H1 (cell line): ENCODE measurements at places on chromosomes 1 and 21. TPM values are rescaled to one million over a fixed set of nuclear protein-coding genes. Genes with fewer than 3 reads are reported as not detected.

REG4 gene
- not detected in 2 replicates for total RNA-seq

KRTAP7-1 gene
- not detected in 2 replicates for total RNA-seq

GPR52 gene
- total RNA-seq, result 0.63 TPM in 1 of 2 replicates, not detected in the other

BSND gene
- 0.40 and 0.43 TPM in 2 replicates for total RNA-seq

MAN1A2 gene
- 18.8 and 19.1 TPM in 2 replicates for total RNA-seq

- no peaks in the 10 kb centered on the region for H3K36me3 ChIP-seq
- H3K27me3 ChIP-seq, result no peaks in the 10 kb centered on the region
- peaks cover 3% of the 10 kb centered on the region; the same call in 1 of the 2 replicates for H3K4me1 ChIP-seq
- no peak for DNase-seq
- no peak overlapping the region for H3K4me3 ChIP-seq
These were observed 11.4 kb downstream of the UBASH3A start for GRCh38 chr21:42414928-42415769.

- no peak for DNase-seq
- no peak overlapping the region for H3K27ac ChIP-seq
- H3K36me3 ChIP-seq, result no peaks in the 10 kb centered on the region
- H3K27me3 ChIP-seq, result no peaks in the 10 kb centered on the region
These were observed 26.0 kb downstream of the ROR1 start for GRCh38 chr1:63799820-63800219.

DNA sequence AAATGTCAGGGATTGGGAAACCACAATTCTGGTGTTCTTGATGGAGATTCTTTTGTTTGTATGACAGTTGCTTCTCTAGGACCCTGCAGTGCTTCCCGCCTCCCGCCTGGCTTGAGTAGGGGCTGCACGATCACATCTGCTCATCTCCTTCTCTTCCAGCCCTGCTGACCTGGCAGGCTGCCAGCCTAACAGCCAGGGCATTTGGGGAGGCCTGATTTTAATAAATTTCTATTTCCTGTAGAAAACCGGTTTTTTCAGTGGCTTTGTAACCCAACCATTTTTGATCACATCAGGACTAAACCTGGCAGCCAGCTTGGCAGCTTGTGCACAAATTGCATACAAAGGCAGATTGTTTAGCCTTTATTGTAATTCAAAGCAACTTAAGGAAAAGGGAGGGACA is 78.9 kb downstream of the UBE2U start:
- H3K4me3 ChIP-seq, result no peak overlapping the region
- no peak overlapping the region for H3K27ac ChIP-seq
- H3K36me3 ChIP-seq, result no peaks in the 10 kb centered on the region
- H3K27me3 ChIP-seq, result no peaks in the 10 kb centered on the region

- no peaks in the 10 kb centered on the region for H3K36me3 ChIP-seq
- no peak for DNase-seq
These were observed 243.2 kb downstream of the PTBP2 start for GRCh38 chr1:96964761-96965160.

GRCh38 chr1:170864238-170864637 is 71.1 kb upstream of the MROH9 start:
- no peaks in the 10 kb centered on the region for H3K36me3 ChIP-seq
- no peak overlapping the region for H3K4me3 ChIP-seq
- no peaks in the 10 kb centered on the region for H3K4me1 ChIP-seq
- no peaks in the 10 kb centered on the region for H3K27me3 ChIP-seq
- DNase-seq, result no peak

DNA sequence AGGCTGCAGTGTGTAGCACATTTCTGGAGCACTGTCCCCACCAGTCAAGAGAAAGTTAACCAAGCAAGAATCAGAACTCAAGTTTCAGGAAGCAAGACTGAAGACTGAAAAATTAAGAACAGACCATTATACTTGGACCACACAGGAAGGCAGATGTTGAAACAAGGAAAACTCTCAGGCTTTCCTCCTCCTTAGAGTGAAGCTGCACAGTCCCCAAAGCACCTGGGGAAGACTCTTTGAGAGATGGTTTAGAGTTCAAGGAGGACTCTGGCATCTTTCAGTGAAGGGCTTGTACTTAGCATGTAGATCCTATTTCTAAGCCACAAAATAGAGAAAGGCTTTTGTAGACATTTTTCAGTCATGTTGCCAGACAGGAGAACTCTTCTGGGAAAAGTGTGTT is 113.7 kb upstream of the KCTD3 start:
- no peaks in the 10 kb centered on the region for H3K4me1 ChIP-seq
- H3K27me3 ChIP-seq, result no peaks in the 10 kb centered on the region
- H3K27ac ChIP-seq, result no peak overlapping the region
- no peaks in the 10 kb centered on the region for H3K36me3 ChIP-seq
- H3K4me3 ChIP-seq, result no peak overlapping the region

DNA sequence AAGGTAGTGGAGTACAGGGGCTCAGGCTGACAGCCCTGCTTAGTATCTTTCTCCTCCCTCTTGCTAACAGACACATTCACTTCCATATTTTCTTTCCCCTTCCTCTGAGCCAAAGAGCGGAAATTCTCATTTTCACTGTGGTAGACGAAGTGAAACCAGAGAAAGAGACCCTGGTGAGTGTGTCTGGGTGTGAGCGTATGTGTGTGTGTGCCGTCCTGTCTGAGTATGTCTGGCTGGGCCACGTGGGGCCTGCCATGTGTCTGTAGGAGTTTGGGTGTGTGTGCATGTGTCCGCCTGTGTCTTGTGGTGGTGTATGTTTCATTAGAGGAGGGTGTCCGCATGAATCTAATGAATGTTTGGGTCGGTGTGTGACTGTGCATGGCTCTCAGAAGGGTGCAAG is 1.7 kb downstream of the COL8A2 start:
- DNase-seq, result no peak
- H3K27ac ChIP-seq, result no peak overlapping the region
- no peaks in the 10 kb centered on the region for H3K36me3 ChIP-seq
- H3K4me1 ChIP-seq, result no peaks in the 10 kb centered on the region
- H3K4me3 ChIP-seq, result no peak overlapping the region
- H3K27me3 ChIP-seq, result peaks cover 29% of the 10 kb centered on the region

DNA sequence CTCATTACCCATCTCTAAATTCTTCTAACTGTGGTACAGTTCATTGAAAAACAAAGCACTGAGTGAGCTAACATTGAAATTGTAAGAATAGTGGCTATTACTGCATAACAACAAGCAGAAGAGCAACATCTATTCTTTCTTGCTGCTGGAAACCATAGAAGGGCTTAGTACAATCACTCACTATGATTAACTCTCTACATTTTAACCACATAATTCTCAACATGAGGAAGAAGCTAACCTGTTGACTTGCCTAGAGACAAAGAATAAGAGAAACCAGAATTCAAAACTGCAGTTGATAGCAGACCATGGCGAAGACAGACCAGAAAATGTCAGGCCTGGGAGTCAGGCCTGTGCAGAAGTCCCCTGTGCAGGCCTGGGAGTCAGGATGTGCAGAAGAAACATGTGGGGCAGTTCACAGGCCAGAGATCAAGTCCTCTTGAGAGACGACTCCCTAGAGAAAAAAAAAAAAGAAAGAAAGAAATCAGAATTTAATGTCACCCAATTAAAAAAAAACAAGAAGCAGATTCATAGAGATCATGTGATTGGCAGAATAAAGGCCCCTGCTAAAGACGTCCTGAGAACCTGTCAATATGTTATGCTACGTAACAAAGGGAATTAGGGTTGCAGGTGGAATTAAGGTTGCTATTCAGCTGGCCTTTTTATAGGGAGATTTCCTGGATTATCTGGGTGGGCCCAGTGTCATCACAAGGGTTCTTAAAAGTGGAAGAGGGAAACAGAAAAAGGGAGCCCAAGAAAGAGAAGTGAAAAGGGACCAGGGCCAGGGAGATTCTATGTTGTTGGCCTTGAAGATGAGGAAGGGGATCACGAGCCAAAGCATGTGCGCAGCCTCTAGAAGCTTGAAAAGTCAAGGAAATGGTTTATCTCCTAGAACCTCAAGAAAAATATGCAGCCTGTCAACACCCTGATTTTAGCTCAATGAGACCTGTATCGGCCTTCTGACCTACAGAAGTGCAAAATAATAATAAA is 94.9 kb downstream of the MRPL39 start:
- no peaks in the 10 kb centered on the region for H3K27me3 ChIP-seq
- no peaks in the 10 kb centered on the region for H3K36me3 ChIP-seq

DNA sequence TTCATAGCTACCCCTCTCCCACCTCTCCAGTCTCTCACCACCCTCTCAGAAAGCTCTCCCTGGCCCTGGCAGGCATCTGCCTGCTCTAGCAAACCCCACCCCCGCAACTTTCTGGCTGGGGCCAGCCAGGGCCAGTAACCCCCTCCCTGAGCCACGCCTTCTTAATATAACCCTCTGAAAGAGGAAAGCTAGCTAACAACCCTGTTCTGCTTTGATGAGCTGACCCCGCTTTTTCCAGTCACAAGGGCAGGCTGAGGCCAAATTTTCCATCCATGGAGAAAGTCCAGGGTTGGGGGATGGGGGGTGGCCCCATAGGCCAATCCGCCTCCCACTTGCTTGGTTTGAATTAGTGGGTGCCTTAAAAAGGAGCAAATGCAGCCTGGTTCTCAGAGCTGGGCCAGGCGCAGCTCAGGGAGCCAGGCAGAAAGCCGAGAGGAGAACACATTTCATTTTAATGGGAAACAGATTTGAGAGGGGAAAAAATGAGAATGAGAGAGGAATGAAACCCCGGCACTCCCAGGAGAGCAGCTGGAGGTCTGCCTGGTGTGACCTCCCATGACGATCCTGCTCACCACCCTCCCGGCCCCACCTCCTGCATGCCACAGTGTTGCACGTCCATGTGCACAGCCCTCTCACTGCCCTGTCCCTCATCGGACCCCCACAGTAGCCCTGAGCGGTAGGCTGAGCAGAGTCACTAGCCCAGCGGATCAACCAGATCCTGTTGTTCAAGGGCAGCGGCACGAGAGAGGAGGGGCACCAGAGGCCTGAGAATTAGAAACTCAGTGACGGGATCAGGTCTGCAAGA is 62.3 kb downstream of the OPTC start:
- no peak overlapping the region for H3K4me3 ChIP-seq
- no peaks in the 10 kb centered on the region for H3K27me3 ChIP-seq

DNA sequence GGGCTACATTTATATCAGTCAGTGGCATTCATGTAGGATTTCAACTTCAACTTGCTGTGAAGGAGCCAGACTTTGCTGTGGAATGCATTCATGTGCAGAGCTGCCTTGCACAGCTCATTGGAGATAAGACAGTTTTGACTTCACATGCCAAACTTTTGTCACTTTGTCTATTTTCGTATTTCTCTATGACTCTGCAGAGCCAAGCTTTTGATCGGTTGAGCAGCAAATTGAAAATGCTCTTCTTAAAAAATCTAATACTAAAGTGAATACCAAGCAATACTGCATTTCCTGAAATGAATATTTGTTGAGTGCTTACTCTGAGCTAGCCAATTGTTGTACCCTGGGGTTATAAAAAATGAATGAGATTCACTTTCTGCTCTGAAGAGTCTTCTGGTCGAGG is 388.7 kb downstream of the ST6GALNAC3 start:
- DNase-seq, result no peak
- no peaks in the 10 kb centered on the region for H3K36me3 ChIP-seq
- H3K4me1 ChIP-seq, result no peaks in the 10 kb centered on the region
- H3K4me3 ChIP-seq, result no peak overlapping the region
- no peak overlapping the region for H3K27ac ChIP-seq
- no peaks in the 10 kb centered on the region for H3K27me3 ChIP-seq

DNA sequence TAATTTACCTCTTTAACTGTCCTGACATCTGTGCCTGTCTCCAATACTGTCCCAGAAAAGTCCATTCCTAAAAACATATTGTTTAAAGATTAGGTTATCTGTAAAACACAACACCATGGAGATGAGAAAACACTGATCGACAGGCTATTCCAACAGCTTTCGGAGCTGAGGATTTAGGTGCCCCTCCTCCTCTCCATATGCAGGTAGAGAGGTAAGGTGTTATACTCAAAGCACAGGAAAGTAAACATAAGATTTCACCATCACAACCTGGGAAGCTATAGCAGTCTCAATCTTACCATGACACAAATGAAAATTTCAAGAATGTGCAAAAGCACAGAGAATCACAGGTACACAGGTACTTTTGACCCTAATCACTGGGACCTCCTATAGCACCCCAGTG is 60.9 kb upstream of the RASAL2 start:
- H3K4me3 ChIP-seq, result no peak overlapping the region
- no peaks in the 10 kb centered on the region for H3K4me1 ChIP-seq
- no peaks in the 10 kb centered on the region for H3K36me3 ChIP-seq
- H3K27ac ChIP-seq, result no peak overlapping the region
- H3K27me3 ChIP-seq, result no peaks in the 10 kb centered on the region
- no peak for DNase-seq

DNA sequence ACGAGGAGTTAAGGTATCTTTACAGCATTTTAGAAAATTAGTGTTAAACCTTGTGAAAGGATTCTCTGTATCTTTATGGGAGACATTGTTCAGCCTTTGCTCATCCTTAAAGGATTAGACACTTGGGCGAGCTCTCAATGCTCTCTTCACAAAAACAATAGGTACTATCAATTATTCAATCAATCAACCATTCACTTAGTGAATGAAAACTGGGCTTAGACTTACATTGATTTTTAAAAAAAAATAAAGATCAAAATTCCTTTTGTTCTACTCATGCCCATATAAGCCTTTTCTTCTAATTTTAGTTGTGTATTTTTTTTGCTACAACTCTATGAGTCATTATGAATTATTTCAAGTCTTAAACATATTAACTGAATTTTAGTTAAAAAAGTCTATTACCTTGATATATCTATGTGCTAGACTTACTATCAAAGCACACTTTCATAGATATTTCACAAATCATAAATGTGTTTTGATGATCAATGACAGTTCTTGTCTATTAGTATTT is 181.2 kb downstream of the DPYD start:
- no peak overlapping the region for H3K27ac ChIP-seq
- H3K4me3 ChIP-seq, result no peak overlapping the region
- peaks cover 3% of the 10 kb centered on the region; the same call in 1 of the 2 replicates for H3K4me1 ChIP-seq

DNA sequence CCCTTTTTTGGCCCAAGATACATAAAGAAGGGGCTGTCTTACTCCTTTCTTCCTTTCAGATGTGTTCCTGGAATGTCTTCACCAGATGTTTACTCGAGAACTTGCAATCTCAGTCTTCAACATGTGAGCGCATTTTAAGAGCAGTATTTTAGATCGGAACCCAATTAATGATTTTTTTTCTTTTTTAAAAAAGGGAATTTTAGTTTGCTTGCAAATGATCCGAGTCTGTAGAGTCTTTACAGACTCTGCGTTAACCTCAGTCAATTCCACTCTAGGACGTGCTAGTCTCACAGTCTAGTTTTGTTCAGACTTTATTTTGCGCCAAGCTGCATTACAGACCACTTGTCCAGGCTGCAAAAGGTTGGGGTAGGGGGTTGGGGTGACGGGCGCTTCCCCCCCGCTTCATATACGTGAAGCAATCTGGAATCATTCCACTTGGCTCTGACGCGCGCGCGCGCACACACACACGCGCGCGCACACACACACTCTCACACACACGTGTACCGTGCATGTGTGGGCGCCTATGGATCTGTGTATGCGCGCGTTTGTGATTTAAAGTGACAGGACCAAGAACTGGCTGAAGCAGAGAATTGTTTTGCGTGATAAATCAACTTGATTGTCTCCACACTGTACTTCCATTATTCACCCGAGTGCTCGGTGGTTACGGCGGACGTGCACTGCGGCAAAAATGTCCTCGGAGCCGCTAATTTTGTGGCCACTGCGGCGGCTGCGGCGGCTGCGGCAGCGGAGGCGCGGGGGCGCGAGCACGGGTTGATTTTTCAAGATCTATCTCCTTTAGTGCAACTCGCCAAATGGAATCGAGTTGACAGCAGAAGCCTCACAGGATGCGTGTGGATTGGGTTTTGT is 25.6 kb upstream of the NFIA start:
- peaks cover 47% of the 10 kb centered on the region for H3K27me3 ChIP-seq
- H3K4me1 ChIP-seq, result no peaks in the 10 kb centered on the region
- no peaks in the 10 kb centered on the region for H3K36me3 ChIP-seq
- no peak for DNase-seq
- no peak overlapping the region for H3K27ac ChIP-seq
